ENCODE measurements at places on chromosomes 11 and 22. TPM values are rescaled to one million over a fixed set of nuclear protein-coding genes. Genes with fewer than 3 reads are reported as not detected.

CHADL gene
- polyA plus RNA-seq = 0.22 TPM

NLRP6 gene
- polyA plus RNA-seq = not detected

PRG3 gene
- not detected for polyA plus RNA-seq

VSTM5 gene
- polyA plus RNA-seq = not detected

OR5B21 gene
- not detected for polyA plus RNA-seq

SCGB1D2 gene
- polyA plus RNA-seq = not detected

WBP2NL gene
- not detected for polyA plus RNA-seq

IFITM5 gene
- not detected for polyA plus RNA-seq

DAGLA gene
- polyA plus RNA-seq = 5.7 TPM

UBQLNL gene
- polyA plus RNA-seq = not detected

ART5 gene
- not detected for polyA plus RNA-seq

CLDN25 gene
- polyA plus RNA-seq = not detected

OR51E1 gene
- polyA plus RNA-seq = not detected

DRD2 gene
- 0.24 TPM for polyA plus RNA-seq

MYEOV gene
- polyA plus RNA-seq = not detected

CYTH4 gene
- polyA plus RNA-seq = not detected

PATE2 gene
- not detected for polyA plus RNA-seq

KRTAP5-9 gene
- not detected for polyA plus RNA-seq

MAPK8IP1 gene
- polyA plus RNA-seq = 76.0 TPM

OR5AK2 gene
- not detected for polyA plus RNA-seq

GPR83 gene
- polyA plus RNA-seq = 0.74 TPM

CSNK2A3 gene
- 1.9 TPM for polyA plus RNA-seq

GAS2L1 gene
- 2.3 TPM for polyA plus RNA-seq

ADM2 gene
- not detected for polyA plus RNA-seq

ALKBH8 gene
- polyA plus RNA-seq = 10.0 TPM

DMC1 gene
- 0.14 TPM for polyA plus RNA-seq

BIRC3 gene
- not detected for polyA plus RNA-seq

FAR1 gene
- polyA plus RNA-seq = 91.2 TPM

THRSP gene
- not detected for polyA plus RNA-seq

APOA4 gene
- polyA plus RNA-seq = not detected

PACS1 gene
- polyA plus RNA-seq = 12.1 TPM

OR52I1 gene
- not detected for polyA plus RNA-seq
